ENCODE measurements at places on chromosomes 7 and 10.

DNA sequence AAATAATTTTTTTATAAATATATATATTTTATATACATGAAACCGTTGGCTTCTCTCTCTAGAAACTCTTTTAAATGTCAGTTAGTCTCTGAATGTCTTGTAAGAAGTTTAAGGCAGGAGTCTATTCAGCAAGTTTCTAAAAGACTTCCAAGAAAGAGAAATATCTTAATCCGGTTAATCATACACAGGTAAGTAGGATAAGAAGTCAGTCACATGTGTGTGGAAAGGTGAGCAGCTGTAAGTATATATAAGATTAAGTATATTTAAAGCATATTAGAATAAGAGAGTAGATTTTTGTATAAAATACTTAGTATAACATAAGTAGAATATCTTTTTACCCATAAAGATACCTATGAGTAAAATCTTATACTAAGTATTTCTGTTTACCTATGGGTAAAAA lies 48.9 kb downstream of the AGBL3 start:
- no peak for DNase-seq

DNA sequence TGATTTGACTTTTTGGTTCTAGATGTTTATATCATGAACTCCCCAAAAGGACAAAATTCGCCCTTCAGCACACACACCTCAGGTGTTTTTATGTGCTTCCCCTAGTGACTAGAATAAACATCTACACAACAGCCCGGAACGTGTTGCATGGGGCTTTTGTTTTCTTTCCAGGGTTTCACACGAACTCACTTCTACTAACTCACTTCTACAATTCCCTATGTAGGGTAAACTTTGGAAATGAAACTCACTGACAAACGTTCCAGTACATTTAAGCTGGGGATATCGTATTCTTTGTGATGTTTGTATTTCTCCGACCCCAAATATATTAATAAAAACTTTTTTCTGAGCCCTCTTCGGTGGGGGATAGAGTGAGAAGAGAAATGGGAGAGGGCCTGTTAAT lies 1.4 kb downstream of the TRA2A start:
- DNase-seq = no peak

DNA sequence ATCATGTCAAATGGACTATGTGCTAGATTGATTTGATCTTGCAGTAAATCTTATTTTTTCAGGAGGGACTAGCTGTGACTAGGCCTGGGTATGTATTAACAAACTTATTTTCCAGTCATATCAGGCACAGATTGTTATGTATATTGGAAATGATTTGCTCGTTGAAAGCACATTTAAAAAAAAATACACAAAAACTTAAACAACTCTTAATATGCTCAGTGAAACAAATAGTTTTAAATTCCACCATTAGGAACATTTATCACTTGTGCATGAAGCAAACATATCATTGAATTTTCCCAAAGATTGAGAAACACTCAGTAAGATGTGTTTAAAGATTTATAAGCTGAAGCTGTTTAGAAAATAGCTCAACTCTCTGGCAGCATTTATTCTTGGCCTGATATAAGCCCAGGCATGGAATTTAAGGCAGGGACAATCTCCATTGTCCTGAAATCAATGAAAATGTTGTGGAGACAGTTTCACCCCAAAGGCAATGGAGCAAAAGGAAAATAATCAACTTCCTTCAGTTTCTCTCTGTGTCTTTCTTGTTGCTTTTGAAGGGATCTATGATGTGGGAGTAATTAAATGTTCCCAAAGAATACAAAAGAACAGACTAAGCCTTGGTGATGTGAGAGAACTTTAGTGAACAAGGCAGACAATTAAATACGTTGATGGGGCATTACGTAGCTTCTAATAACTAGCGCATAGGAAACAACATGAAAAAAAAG lies 250.3 kb downstream of the GPR37 start:
- no peak for DNase-seq

GRCh38 chr7:16136896-16137295 lies 284.4 kb downstream of the CRPPA start:
- DNase-seq = no peak

DNA sequence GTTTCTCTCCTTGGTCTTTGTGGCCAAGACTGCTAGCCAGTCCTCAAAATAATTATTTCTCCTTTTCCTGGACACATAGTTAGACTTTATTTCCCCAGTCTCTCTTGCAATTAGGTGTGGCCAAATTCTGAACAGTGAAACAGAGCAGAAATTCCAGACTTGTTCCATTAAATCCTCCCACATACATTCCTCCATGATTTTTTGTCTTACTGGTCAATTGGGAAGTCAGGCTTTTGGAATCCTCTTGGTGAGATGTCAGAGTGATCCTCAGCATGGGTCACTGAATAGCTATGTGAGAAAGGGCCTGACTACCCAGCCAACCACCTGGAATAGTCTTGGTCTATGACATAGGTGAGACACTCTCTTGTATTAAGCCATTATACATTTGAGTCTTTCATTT lies 164.2 kb downstream of the DGKI start:
- DNase-seq = no peak

- no peak for DNase-seq
Observed at GRCh38 chr7:10355816-10356215, 617.9 kb upstream of the PHF14 start.

DNA sequence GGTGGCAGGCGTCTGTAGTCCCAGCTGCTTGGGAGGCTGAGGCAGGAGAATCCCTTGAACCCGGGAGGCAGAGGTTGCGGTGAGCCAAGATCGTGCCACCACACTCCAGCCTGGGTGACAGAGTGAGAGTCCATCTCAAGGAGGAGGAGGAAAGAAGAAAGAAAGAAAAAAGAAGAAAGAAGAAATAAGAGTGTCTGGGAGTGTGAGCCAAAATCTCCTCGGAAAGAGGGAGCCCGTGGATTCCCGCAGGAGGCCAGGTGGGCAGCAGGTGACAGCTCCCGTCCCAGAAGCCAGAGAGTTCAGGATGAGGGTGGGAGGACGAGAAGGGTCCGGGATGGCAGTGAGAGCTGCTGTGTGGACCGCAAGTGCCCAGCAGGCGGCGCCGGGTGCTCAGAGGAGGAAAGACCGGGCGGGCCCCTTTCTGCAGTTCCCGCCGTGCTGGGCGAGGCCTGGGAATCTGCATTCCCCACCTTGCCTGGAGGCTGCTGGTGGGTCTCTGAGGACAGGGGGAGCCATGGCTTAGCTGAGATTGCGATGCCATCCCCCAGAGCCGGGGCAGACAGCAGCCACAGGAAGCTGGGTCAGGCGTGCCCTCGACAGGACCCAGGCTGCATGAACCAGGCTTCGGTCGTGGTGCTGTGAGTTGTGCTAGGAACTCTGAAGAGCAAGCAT lies 17.1 kb upstream of the AMZ1 start:
- peak; percentile 47 for DNase-seq

GRCh38 chr10:46527241-46527811 lies 29.1 kb downstream of the GPRIN2 start:
- no peak for DNase-seq

DNA sequence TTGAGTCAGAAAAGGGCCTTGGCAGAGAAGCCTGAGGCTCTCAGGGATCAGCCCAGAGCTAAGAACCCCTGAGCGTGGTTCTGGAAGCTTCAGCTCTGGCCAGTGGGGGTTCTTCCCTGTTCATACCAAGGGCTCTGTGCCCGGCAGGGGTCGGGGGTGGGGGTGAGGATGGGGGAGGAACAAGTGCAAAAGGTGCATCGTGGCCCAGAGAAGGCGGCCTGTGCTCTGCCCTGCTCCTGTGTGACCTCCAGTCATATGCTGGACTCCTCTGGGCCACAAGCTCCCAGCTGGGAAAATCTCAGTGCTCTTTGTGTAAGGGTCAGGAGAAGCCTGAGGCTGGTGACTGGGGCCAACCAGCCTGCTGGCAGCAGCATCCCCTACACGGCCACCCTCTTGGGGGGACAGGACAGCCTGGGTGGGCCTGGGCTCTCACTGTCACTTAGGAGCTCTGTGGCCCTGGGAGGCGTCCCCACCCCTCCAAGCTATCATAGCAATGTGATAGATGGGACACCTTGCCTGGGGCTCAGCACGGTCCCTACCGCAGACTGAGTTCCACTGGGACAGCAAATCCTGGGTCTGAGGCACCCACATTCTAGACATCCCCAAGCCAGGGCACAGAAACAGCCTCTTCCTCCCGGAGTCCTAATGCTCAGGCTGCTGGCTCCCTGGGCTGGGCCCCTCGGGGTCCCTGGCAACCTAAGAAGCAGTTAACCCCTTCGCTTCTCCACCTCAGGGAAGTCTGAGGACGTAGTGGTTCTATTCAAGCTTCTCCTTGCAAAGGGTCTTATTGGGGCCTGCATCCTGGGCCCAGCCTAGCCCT lies 2.5 kb downstream of the MMRN2 start:
- DNase-seq = no peak

GRCh38 chr7:22296265-22296566 lies 60.7 kb downstream of the RAPGEF5 start:
- DNase-seq = no peak

DNA sequence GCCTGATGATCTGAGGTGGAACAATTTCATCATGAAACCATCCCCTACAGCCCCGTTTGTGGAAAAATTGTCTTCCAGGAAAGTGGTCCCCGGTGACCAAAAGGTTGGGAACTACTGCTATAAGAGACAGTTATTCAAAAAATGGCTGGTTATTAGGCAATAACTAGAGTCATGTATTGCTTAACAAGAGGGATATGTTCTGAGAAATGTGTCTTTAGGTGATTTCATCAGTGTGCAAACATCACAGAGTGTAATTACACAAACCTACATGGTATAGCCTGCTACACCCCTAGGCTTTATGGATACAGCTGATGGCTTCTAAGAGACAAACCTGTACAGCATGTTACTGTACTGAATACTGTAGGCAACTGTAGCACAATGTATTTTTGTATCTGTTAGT lies 71.3 kb upstream of the CSTF2T start:
- no peak for DNase-seq

- no peak for DNase-seq
Observed at GRCh38 chr10:128287921-128288320, 161.7 kb upstream of the MKI67 start.

- DNase-seq = peak; percentile 28
Observed at GRCh38 chr7:81684514-81685269, 85.2 kb downstream of the HGF start.

DNA sequence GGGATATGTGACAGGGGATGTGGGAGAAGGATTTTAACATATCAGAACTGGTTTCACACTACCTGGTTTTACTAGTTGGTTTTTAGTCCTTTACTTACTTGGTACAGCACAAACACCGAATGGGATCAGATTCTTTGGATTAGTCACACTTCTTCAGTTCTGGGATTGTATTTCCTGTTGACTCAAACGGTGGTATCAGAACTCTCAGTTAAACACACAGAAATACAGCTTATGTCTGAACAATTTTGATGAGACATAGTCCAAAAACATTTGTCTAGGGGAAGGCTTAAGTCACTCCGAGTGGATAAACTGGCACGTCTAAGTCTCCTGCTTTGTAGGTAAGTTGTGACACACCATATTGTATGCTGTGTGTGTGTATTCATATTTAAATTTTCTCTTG lies 480.5 kb downstream of the PHTF2 start:
- DNase-seq = no peak

DNA sequence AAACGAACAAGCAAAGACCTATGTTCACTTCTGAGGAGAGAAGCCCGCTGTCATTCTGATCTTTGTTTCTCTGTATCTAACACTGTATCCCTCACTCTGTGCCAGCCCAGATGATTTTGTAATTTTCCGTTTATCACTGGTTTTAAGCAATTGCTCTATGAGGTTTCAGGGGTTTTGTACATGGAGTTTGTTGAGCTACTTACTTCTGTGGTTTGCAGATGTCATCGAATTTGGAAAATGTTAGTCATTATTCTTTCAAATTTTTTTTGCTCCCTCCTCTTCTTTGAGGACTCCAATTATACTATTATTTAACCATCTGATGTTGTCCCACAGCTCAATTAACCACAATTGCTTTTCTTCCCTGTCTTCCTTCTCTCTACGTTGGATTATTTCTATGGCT lies 650.9 kb upstream of the IGFBP3 start:
- no peak for DNase-seq

- no peak for DNase-seq
Observed at GRCh38 chr7:102294589-102294988, 7.9 kb downstream of the SH2B2 start.

DNA sequence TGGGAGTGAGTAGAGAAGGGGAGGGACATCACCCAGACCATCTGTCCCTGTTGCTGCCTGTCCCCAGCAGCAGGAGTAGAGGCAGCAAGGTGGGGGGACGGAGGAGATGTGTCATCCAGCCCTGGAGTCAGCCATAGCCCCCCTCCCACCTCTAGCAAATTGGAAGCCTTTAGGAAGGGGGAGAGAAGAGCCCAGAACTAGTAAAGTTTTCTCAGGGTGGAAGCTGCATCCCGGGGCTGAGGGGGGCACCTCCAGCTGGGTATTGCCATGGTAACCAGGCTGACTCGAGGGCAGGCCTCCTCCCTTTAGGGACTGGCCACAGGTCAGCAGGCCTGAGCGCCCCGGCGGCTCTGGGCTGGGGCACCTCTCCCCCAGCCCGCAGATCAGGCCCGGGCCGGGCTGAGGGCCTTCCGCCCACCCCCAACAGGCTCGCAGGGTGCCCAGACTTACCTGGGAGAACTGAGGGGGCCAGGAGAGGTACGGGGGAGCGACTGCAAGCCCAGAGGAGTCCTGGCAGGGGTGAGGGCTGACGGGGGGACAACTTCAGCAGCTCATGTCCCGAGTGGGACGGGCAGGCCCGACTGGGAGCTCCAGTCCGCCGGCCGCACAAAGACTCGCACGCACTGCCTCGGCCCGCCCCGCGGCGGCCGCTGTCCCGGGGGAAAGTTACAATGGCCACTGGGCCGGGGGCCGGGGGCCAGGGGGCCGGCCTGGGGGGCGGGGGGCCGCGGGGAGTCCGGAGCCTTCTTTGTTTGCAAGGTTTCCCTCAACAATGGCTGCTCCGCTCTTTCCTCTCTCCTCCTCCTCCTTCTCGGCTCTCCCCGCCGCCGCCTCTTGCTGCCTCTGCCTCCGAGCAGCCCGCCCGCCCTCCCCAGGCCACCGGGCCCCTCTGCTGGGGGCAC lies 6.0 kb downstream of the LDB1 start:
- DNase-seq = no peak

GRCh38 chr7:30921540-30922401 lies 10.1 kb downstream of the AQP1 start:
- no peak for DNase-seq

GRCh38 chr10:110613341-110613995 lies 30.7 kb upstream of the RBM20 start:
- DNase-seq = no peak

DNA sequence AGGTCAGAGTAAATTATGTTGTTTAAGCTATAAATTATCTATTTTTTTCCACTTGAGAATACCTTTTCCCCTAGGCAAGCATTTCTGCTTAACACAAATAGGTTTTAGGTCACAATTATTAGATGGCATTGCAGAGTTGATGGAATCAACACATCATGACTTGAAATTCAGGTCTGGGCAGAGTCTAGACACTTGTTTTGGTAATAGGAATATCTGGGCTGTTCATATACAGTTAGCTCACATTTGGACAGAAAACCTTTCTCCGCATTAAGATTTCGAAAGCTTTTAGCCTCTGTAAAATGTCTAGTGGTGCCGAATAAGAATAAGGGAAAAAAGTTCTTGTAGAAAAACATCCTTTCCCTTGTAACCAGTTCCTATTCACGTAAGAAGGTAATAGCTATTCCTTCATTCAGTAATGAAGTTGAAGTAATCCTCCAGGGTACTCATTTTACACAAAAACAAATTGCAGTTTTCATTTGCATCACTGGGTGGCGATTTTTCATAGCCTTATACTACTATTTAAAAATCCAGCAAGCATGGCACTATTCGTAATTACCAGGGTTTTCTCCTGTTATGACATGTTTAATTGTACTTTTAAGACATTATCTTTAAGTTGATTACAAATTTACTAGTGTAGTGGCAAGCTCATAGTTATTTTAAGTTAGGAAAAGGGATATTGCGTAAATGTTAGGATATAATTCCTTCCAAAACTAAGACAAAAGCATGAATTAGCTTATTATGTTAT lies 37.0 kb downstream of the RPA3 start:
- no peak for DNase-seq

GRCh38 chr7:22860784-22861482 lies 38.3 kb upstream of the TOMM7 start:
- no peak for DNase-seq

Measured in substantia nigra (tissue), 51 donors.